Effector CD4-positive, alpha-beta T cell (primary cell): ENCODE measurements at places on chromosomes 3 and 15.

DNA sequence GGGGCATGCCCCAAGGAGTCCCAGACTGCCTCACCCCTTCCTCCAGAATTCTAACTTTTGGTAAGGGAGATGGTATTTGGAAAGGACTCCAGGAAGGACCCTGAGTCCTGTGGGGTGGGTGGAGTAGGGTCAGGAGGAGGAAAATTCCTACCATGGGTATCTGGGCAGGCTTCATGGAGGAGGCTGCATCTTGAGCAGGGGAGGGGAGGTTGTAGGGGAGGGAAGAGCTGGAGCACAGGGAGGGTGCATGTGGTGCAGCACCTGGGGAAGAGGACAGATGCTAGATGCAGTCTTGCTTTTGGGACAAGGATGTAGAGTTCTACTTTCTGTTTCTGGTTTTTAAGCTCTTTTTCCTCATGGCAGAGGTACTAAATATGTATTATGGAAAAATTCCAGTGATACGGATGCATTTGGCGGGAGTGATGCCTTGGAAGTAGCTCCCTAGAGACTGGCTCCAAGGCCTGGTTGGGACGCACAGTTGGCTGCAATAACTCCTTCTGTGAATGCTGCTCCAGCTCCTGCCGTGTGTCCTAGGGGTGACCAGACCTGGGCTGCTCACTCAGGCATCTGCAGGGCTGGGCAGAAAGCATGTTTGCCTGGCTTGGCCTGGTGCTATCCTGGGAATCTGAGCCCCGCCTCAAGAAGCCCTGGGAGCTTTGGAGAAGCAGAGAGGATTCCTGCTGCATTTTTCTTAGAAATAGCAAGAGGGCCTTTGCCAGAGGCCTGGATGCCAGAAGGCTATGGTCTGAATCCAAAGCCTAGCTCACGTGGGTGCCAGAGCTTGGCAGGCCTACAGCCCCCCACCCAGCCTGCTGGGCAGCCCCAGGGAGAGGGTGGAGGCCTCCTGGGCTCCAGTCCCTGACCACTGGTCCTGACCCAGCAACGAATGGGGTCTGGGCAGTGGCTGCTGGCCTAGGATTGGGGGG lies 10.1 kb downstream of the SEMA3F start:
- DNase-seq: no peak

DNA sequence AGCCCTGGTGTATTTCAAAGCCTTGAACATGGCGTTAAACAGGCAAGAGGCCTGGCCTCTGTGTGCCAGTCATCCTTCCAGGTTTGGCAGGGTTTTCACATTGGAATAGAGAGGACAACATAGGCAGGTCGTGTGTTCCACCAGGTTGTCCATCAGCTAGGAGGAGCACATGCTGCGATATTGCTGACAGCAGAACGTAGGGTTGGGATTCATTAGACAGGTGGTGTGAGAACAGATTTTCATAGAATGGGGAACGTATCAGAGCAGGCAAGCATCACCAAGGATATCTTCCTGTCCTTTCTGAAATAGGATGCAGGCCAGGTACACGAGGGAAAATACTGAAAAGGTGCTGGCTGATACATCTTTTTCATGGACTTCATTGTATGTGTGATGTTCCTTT lies 26.4 kb downstream of the MINAR1 start:
- no peak for DNase-seq

DNA sequence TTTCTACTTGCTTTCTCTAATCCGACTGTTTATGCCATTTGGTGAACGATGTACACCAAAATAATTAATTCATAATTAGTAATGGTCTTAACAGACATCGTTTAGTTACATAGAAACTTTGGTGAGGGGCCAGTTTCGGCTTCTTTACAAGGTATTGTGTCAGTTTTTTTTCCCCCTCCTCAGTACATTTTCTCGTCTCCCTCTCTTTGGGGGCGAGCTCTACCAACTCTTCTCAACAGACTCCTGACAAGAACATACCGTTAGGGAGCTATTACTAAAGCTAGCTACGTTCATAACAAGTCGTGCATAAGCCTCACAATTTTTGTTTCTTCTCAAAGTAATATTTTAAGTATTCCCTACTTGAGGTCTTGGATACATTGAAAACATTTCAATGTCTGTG lies 1.4 kb downstream of the U2SURP start:
- no peak for DNase-seq

DNA sequence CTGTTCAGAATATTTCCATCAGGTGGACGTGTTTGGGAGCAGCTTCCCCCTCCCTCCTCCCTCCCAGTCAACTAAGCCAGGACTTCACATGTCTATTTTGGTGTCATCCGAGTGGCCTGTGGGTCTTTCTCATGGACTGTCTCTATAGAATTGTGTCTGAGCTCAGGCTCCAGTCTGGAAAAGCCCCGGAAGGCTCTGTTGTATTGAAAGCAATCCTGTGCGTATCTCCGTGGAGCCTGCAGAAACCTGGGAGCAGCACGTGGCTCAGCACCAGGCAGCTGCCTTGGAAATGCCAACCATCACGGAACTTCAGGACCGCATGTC lies 25.2 kb downstream of the COLQ start:
- no peak for DNase-seq

DNA sequence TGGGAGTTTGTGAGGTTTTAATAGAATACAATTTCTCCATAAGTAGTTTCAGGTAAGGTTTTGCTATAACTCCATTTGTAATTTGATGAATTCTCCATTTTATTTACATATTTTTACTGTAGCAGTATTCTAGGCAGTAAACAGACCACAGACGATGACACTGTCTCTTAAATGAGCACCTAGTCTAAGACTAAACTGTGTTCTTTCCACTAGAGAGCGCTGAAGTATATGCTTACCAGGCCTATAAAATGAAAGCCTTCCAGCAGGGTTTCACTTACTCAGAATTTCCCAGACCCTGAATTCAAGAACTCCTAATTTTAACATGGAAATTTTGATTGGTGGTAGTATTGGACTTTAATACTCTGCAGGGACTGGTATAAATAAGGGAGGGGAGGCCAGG lies 41.6 kb downstream of the POLG start:
- DNase-seq: no peak

- DNase-seq: no peak
Measured at GRCh38 chr3:130473416-130473815, 43.6 kb upstream of the COL6A6 start.

- DNase-seq: no peak
Measured at GRCh38 chr15:53133255-53133850, 343.2 kb upstream of the ONECUT1 start.

DNA sequence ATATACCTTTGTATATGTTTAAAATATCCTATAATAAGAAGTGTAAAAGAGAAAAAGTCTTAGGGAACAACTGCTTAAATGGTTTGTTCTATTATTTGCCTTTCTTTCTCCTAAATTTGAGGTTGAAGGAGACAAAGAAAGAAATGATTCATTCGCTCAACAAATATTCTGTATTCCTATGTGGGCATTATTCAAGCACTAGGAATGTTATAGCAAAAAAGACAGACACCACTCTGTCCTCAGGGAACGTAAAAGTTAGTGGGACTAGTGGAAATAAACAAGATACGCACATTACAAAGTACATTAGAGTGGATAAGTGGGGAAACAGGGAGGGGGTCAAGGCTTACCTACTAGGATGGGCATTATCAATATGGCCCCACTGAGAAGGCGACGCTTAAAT lies 332.2 kb downstream of the LPP start:
- DNase-seq: no peak

DNA sequence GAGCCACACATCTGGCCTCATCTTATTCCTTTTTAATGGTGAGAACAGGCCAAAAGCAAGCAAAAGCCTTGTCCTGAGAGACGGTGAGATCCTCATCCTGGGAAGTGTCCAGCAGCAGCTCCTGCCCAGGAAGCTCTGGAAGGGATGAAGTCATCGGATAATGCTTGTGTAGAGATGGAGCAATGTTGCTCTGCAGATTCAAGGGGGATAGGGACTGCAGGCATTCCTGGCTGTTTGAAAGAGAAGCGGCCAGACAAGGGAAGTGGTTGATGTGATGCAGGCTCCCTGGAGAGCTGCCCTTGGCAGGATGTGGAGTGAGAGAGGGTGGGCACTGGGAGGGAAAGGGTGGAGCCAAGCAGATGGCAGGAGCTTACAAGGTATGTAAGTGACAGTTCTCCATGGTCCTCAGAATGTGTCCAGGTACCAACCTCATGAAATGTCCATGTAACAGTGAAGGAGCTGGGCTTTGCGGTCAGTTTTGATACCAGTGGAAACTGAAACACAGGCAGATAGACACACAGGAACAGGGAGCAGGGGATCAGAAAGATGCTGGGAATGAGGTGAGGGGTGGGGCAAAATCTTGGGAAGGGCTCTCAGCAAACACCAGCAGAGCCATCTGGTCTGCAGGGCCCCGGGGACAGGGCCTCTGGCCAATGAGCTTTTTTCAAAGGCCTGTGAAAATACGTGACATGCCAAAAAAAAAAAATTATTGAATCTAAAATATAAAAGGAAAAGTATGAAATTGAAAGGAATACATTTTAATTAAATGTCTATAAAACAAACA lies 32.2 kb upstream of the LACTB start:
- DNase-seq: no peak

DNA sequence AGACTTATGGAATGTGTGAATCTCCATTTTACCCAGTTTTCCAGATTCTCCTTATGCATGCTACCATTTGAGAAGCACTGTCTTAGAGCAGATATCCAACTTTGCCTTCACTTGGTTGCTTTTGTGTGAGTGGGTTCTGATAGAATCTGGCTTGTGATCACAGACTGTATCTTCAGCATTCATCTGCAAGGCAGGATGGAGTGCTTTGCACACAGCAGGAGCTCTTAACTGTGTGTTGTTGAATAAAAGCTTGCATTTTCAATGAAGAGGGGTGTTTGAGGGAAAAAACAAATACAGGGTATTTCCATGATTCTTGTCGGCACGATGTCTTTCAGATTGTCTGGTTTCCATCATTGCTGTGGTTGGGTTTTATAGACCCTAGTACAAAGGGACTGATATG lies 24.4 kb downstream of the IL1RAP start:
- no peak for DNase-seq

DNA sequence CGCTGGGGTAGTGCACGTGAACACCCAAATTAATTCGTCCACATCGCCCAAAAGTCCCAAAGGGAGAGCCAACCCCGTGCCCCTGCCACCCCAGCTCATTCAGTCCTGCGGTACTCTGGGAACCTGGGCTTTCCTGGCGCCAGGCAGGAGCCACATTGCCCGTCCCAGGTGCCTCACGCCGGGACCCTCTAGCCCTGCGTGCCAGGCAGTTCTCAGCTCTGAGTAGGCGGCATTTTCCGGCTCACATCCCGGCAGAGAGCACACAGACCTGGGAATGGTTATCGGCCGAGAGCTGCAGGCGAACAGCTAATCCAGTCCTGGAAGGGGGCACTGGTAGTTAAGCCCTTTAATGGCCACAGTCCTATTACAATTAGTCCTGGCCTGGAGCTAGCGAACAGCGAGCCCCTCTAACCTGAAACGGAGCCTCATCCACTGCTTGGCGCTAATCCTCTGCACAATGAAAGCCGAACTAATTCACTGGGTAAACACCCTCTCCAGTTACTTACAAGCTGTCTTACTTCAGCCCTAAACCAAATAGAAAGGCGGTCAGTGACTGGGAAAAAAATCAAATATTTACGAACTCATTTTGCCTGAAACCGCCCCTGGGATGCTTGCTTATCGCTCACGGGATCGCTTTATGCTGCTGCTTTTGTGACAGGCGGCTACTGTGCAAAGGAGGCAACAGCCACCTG lies 254.6 kb upstream of the SOX14 start:
- no peak for DNase-seq

DNA sequence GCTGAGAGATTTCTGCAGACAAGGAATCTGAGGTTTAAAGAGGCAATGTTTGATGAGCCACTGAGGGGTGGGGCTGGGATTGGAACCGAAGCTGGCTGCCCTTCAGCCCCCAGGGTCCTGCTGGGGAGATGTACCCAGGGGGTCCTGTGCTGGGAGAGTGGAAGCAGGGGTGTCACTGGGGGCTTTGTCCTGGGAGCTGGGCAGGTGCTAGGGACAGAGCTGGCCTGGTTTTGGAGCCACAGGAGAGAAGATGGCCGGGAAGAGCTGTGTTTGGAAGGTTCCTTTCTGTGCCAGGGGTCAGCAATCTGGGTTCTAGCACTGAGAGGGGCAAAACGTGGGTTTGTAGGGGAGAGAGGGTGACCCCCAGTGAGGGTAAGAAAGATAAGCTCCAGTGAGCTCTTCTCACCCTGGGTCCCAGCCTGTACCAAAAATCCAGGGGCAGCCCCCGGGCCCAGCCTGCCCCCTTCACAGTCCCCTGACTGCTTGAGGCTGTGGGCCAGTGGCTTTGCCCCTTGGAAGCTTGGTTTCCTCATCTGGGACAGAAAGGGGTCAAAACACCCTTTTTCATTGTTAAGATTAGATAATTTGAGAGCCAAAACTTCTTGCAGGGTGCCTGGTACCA lies 69.6 kb downstream of the SMAD3 start:
- no peak for DNase-seq

DNA sequence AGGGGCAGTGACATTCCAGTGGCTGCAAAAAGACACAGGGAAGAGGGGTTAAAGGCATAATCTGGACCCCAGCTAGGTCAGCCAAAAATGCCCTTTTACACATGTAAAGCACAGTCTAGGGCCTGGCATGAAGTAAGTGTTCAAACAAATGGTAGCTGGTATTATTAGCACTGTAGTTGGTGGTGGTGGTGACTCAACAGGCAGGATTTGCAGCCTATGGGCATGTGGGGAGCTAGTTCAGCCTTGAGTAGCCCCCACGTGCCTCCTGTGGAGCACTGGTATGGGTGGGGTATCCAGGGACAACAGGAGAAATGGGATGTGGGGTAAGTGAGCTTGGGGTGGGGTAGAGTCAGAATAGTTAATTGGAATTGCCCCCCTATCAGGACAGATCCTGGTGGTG lies 27.6 kb downstream of the DNASE1L3 start:
- no peak for DNase-seq

GRCh38 chr3:129059311-129059958 lies 1.1 kb upstream of the GP9 start:
- no peak for DNase-seq

DNA sequence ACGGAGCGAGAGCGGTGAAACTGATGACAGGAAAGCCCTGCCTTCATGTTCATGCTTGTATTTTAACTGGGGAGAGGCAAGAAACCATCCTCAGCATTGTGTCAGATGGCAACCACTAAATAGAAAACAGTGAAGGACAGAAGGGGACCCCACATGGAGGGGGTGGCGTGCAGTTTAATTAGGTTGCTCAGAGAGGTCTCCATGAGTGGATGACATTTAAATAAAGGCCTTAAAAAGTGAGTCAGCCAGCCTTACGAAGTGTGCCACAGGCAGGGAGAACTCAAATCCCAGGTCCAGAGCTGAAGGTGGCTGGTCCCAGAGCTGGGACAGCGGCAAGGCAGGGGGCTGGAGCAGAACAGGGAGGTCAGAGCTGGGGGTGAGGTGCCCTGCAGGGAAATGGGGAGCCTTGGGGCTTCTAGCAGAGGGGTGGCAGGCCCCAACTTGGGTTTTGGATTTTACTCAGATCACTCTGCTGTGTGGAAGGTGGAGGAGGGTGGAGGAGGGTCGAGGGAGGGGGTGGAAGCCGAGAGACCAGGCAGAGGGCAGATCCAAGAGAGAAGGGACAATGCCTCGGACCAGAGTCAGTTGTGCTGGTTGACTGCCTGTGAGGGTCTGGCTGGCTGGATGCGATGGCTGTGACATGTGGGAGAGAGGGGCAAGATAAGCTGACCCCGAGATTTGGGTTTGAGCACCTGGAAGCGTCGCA lies 73.7 kb downstream of the KLF13 start:
- no peak for DNase-seq
